ENCODE measurements at places on chromosomes 16 and 17. TPM values are rescaled to one million over a fixed set of nuclear protein-coding genes. Genes with fewer than 3 reads are reported as not detected.

MYOCD gene
- total RNA-seq: 20.1 TPM

PYDC1 gene
- total RNA-seq: not detected

KRT40 gene
- not detected for total RNA-seq

INCA1 gene
- under 0.01 TPM for total RNA-seq

NOL3 gene
- total RNA-seq: 5.0 TPM

AGRP gene
- total RNA-seq: not detected

C17orf100 gene
- total RNA-seq: 0.28 TPM

BCL6B gene
- total RNA-seq: not detected

LITAFD gene
- total RNA-seq: not detected

CCL11 gene
- total RNA-seq: not detected

SEC14L1 gene
- total RNA-seq: 27.8 TPM

CDR2L gene
- total RNA-seq: 5.6 TPM

ZNF778 gene
- total RNA-seq: 8.3 TPM

ZACN gene
- not detected for total RNA-seq

GJD3 gene
- total RNA-seq: not detected

SPATA33 gene
- 1.1 TPM for total RNA-seq

RNF112 gene
- 2.5 TPM for total RNA-seq

P2RX5 gene
- total RNA-seq: 1.7 TPM

KCNJ16 gene
- total RNA-seq: not detected

PPP4C gene
- 209 TPM for total RNA-seq

WNT9B gene
- total RNA-seq: not detected

TPSD1 gene
- not detected for total RNA-seq

ALOX12 gene
- not detected for total RNA-seq

PNMT gene
- not detected for total RNA-seq

NLRC3 gene
- not detected for total RNA-seq

GRAP gene
- total RNA-seq: under 0.01 TPM

PSKH1 gene
- total RNA-seq: 11.5 TPM

CACNG1 gene
- total RNA-seq: not detected

GSE1 gene
- 9.4 TPM for total RNA-seq

PTGES3L gene
- 2.2 TPM for total RNA-seq

KRTAP2-1 gene
- total RNA-seq: not detected

TMEM208 gene
- total RNA-seq: 65.6 TPM

SHISA9 gene
- total RNA-seq: under 0.01 TPM

MAF gene
- under 0.01 TPM for total RNA-seq

DPEP3 gene
- not detected for total RNA-seq

FOXC2 gene
- 1.1 TPM for total RNA-seq

KCTD19 gene
- under 0.01 TPM for total RNA-seq

SOCS3 gene
- total RNA-seq: 19.7 TPM

TBC1D3G gene
- total RNA-seq: not detected

RAP1GAP2 gene
- total RNA-seq: 5.7 TPM

CSH2 gene
- not detected for total RNA-seq

TPSAB1 gene
- not detected for total RNA-seq

SSTR5 gene
- not detected for total RNA-seq

CAMKK1 gene
- total RNA-seq: 4.2 TPM

CHMP1A gene
- total RNA-seq: 99.8 TPM

Data from IMR-90 (cell line).